ENCODE measurements at places on chromosomes 4 and X.

- no peaks in the 10 kb centered on the region for H3K27me3 ChIP-seq
- DNase-seq: no peak
- H3K36me3 ChIP-seq: no peaks in the 10 kb centered on the region
Observed at GRCh38 chr4:93835929-93836328, 7.4 kb downstream of the ATOH1 start.

DNA sequence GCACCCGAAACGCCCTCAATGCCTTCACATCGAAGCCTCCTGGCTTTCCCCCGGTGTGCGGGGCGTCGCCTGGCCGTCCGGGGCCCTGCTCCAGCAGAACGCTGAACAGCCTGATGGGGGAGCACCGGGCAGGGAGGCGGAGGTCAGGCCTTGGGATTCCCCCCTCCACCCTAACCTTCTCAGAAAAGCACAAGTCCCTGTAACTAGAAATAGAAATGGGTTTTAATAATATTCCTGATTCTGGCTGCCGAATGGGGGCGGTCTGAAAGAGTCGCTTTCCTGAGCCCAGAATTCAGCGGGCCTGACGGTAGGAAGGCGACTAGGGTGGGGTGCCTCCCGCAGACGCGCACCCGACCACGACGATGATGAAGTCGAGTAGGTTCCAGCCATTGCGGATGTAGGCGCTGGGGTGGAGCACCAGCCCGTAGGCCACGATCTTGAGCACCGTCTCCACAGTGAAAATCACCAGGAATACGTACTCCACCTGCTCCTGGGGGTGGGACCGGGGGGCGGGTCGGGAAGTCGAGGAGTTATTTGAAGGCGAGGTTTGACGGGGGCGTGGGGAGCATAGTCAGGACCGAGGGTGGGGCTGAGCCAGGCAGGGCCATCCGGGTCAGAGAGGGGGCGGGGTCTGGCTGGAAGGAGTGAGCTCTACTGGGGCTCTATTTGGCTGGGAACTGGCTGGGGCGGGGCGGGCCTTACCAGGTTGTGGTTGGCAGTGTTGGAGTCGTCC lies 2.5 kb downstream of the CACNA1F start:
- H3K27me3 ChIP-seq: no peaks in the 10 kb centered on the region
- H3K4me1 ChIP-seq: peaks cover 17% of the 10 kb centered on the region
- H3K27ac ChIP-seq: peak overlapping the region; percentile 74
- DNase-seq: peak; percentile 72

- no peaks in the 10 kb centered on the region for H3K27me3 ChIP-seq
- H3K36me3 ChIP-seq: no peaks in the 10 kb centered on the region
- no peak overlapping the region for H3K27ac ChIP-seq
Observed at GRCh38 chr4:24968278-24968677, 55.4 kb upstream of the CCDC149 start.

GRCh38 chrX:133609166-133609565 lies 193.9 kb upstream of the GPC4 start:
- no peak overlapping the region for H3K4me3 ChIP-seq
- H3K27ac ChIP-seq: no peak overlapping the region

DNA sequence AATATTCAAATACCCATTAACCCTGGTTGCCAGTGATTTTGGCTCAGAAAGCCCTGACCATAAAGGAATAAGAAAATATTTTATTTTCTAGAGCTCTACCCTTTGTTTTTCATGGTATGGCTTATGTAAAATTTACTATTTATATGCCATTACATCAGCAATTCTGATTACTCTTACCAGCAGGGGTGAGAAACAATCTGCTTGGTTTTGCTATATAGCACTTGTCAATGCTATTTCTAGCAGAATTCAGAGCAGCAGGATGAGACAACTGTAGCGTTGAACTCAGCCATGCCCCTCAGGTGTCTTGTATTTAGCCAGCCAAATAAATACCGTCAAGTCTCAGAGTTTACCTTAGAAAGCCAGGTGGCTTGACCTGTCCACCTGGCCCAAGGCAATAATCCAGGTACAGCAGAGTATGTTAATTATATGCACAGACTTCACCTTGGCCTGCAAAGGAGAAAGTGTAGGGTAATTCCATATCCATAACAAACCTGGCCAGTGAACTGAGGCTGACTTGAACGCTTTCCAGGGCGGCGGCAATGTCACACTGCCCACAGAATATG lies 1303.5 kb downstream of the RAPGEF2 start:
- H3K4me1 ChIP-seq: no peaks in the 10 kb centered on the region
- H3K27ac ChIP-seq: no peak overlapping the region
- H3K4me3 ChIP-seq: no peak overlapping the region
- DNase-seq: no peak

DNA sequence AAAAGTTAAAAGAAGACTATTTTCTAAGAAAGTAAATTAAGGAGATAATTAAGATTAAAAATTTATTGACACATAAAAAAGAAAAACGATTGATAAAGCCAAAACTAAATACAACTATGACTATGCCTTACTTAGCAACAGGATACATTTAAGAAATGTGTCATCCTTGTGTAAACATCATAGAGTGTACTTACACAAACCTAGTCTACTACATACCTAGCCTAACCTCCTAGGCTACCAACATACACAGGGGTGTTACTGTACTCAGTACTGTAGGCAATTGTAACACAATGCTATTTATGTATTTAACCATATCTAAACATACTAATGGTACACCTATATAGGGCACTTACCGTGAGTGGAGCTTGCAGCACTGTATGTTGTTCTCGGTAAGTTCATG lies 108.3 kb downstream of the ANXA10 start:
- H3K27ac ChIP-seq: no peak overlapping the region
- H3K4me1 ChIP-seq: no peaks in the 10 kb centered on the region
- no peak overlapping the region for H3K4me3 ChIP-seq
- no peaks in the 10 kb centered on the region for H3K27me3 ChIP-seq
- no peak for DNase-seq

DNA sequence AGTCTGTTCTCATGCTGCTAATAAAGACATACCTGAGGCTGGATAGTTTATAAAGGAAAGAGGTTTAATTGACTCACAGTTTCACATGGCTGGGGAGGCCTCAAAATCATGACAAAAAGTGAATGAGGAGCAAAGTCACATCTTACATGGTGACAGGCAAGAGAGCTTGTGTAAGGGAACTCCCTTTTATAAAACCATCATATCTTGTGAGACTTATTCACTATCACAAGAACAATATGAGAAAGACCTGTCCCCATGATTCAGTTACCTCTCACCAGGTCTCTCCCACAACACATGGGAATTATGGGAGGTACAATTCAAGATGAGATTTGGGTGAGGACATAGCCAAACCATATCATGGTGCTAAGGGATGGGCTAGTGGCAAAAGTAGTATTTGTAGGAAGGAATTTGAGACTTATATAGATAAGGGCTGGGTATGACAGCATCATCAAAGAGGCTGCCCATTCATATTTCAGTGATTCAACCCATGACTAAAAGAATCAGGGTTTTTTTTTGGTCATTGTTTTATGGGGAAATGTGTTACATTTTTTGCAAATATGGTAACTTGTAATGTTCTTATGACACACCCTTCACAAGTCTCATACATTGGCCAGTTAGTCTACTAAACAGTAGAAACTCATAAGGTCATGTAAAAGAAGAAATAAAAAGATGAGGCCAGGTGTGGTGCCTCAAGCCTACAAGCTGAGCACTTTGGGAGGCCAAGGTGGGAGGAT lies 34.7 kb downstream of the NUP62CL start:
- no peak overlapping the region for H3K4me3 ChIP-seq
- no peak for DNase-seq
- H3K27me3 ChIP-seq: no peaks in the 10 kb centered on the region
- no peaks in the 10 kb centered on the region for H3K36me3 ChIP-seq
- H3K4me1 ChIP-seq: no peaks in the 10 kb centered on the region

DNA sequence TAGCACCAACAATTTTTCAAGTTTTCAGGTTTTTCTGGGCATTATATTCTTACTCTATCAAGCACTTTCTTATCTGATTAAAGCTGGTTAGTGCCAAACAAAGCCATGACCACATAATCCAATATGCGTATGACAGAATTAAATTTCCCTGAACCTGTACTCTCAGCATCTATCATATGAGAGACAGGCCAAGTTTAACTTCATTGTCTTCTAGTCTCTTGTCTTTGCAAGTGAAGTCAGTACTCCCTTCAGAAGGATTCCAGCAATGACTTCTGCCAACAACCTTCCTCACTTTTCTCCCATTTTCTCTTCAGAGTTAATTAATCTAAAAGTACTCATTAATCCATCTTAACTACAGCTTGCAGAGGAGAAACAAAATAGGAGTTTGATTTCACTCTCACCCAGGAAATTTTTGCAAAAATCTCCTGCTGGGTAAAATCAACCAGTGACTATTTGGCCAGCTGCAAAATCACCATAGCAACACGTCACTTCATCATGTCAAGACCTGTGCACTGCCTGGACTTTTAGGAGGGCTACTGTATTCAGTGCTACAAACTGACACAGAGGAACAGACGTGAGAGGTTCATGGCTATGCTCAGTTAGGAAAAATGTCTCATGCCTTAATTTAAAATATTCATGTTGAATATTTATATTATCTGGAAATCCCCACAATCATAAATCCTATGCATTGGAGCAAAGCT lies 208.4 kb downstream of the ANTXR2 start:
- H3K4me3 ChIP-seq: no peak overlapping the region
- no peaks in the 10 kb centered on the region for H3K36me3 ChIP-seq
- no peaks in the 10 kb centered on the region for H3K27me3 ChIP-seq
- H3K4me1 ChIP-seq: no peaks in the 10 kb centered on the region
- no peak for DNase-seq
- H3K27ac ChIP-seq: no peak overlapping the region

DNA sequence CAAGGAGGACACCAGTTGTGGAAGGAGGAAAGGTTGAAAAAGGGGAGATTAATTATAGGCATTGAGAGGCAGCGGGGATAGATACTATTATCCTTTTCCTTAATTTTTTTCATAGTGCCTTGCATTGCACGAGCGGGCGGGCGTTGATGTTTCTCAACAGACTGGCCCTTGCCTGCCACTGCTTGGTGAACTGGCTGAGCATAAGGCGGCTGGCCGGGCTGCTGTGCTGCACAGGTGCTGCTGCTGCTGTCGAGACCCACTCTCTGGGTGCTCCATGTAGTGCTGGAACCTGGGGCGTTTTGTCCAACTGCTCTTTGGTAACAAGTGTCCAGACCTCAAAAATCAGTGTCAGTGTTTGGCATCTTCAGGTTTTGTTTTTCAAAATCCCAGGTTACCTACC lies 83.3 kb upstream of the PAQR3 start:
- no peaks in the 10 kb centered on the region for H3K27me3 ChIP-seq
- no peak overlapping the region for H3K4me3 ChIP-seq
- no peaks in the 10 kb centered on the region for H3K4me1 ChIP-seq
- no peak overlapping the region for H3K27ac ChIP-seq
- no peaks in the 10 kb centered on the region for H3K36me3 ChIP-seq
- no peak for DNase-seq

- H3K36me3 ChIP-seq: no peaks in the 10 kb centered on the region
- H3K27ac ChIP-seq: no peak overlapping the region
- DNase-seq: no peak
- no peak overlapping the region for H3K4me3 ChIP-seq
Observed at GRCh38 chr4:108877821-108878220, 115.0 kb upstream of the ETNPPL start.

- H3K4me3 ChIP-seq: no peak overlapping the region
- no peaks in the 10 kb centered on the region for H3K36me3 ChIP-seq
- DNase-seq: no peak
- H3K27ac ChIP-seq: no peak overlapping the region
- no peaks in the 10 kb centered on the region for H3K4me1 ChIP-seq
Observed at GRCh38 chr4:92714640-92715039, 410.9 kb downstream of the GRID2 start.

- no peaks in the 10 kb centered on the region for H3K27me3 ChIP-seq
- no peaks in the 10 kb centered on the region for H3K36me3 ChIP-seq
- no peak overlapping the region for H3K27ac ChIP-seq
Observed at GRCh38 chr4:7461230-7461629, 26.5 kb upstream of the PSAPL1 start.

GRCh38 chr4:16607241-16608066 lies 291.0 kb downstream of the LDB2 start:
- no peak overlapping the region for H3K4me3 ChIP-seq
- H3K27me3 ChIP-seq: no peaks in the 10 kb centered on the region
- H3K4me1 ChIP-seq: no peaks in the 10 kb centered on the region
- DNase-seq: no peak
- no peak overlapping the region for H3K27ac ChIP-seq

DNA sequence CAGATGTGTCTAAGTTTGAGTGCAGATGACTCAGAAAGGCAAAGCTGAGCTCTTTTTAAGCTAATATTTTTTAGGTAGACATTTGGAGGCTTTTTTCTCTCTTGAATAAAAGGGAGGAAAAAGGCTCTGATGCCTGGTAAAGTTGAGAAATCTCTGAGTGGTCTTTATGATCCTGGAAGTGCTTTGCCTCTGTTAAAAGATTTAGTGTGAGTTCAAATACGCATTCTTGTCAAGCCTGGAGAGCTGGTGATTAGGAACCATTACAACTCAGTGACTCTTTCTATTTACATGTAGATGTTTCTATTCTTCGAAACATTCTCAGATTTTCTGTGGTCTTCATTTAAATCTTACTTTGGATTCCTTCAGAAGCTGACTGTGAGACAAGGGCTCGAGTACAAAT lies 143.4 kb upstream of the MED14 start:
- H3K27ac ChIP-seq: no peak overlapping the region
- DNase-seq: no peak
- no peaks in the 10 kb centered on the region for H3K4me1 ChIP-seq
- no peak overlapping the region for H3K4me3 ChIP-seq
- no peaks in the 10 kb centered on the region for H3K36me3 ChIP-seq
